ENCODE measurements at places on chromosomes 4 and X.

GRCh38 chr4:73661646-73662119 is 41.4 kb upstream of the RASSF6 start:
- no peak for DNase-seq

- DNase-seq: no peak
Observed at GRCh38 chr4:187656959-187657358, 338.6 kb upstream of the ZFP42 start.

DNA sequence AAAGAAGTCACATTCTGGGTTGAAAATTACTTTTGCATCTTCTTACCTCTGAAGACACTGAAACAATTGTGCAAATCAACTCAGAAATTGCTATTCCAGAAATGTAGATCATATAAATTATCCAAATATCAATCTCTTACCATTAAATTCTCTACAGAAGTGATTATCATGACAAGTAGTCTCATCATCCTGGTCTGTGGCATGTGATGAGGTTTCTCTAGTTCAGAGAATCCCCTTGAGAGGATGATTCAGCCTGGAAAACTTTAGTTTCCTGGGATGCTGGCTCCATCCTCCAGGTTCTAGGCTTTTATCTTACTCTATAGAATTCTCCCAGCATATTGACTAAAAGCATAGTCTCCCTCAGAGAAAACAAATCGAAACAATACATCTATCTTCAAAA is 76.2 kb upstream of the S100G start:
- no peak for DNase-seq

GRCh38 chrX:21779095-21779494 is 21.2 kb upstream of the SMPX start:
- DNase-seq: no peak

DNA sequence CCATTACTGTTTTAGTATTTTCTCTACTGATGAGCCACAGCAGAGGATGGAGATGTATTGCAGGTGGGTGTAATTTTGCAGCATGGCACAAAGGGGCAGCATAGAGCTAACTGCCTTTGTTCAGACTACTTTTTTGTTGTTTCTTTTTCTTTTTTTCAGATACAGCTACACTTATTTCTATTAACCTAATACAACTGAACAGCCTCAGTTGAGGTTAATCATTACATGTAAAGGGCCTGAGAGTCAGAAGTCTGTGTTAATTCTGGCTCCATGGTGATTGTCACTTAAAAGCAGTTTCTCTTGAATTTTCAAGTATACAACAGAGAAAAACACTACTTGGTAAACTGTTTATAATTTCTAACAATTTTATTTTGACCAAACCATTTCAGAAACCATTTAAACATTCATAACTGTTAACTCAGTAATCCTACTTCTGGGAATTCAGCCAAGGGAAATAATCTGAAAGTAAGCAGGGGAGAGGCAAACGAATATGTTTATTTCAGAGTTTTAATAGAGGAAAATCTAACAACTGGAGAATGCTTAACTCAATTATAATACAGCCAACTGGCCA is 13.9 kb upstream of the PPEF2 start:
- DNase-seq: no peak

DNA sequence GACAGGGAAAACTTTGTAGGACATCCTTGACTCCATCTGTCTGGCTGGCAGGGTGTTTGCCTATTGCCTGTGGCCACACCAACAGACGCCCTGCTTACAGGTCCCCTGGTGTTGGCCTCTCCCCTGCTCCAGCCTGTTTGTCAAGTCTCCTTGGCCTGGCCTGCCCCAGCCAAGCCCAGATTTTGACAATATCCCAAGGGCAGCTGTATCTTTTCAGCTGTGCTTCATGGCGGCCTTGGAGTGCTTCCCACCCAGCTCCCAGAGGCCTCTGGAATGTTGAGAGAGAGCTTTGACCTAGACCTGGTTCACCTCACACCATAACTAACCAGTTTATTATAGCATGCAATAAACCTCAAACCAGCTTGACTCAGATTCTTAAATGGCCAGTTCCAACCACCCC is 204.0 kb upstream of the NHS start:
- DNase-seq: no peak

GRCh38 chr4:14410516-14410915 is 591.8 kb upstream of the CPEB2 start:
- no peak for DNase-seq

GRCh38 chr4:83109480-83110222 is 4.9 kb downstream of the PLAC8 start:
- DNase-seq: peak; percentile 34

- DNase-seq: no peak
Observed at GRCh38 chrX:128309311-128309710, 257.1 kb upstream of the ACTRT1 start.

DNA sequence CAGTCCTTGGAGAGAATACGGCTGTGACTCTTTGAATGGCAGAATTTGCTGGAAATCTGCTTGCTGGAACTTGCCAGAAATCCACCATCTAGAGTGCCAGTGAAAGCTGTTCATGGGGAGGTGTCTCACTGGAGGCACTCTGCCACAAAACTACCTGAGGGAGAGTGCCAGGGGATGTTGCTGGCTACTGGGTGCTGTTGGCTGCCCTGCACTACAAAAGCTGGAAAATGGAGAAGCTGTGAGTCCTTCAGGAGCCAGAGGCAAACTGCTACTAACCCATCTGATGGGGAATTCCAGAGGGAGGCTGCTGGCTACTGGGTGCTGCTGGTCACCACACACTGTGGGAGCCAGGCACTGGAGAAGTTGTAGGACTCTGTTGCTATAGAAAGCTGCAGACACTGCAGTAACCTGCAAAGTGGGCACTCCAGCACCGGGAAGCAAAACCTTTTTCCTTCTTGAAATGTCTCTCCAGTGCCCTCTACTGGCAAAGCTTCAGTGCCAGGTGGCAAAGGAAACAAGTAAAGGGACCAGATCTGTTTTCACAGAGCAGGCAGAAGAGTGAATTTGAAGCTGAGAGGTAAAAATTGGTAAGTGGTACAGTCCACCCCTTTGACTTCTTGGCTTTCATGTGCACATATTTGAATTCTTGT is 47.8 kb upstream of the HSD17B10 start:
- peak; percentile 14 for DNase-seq

DNA sequence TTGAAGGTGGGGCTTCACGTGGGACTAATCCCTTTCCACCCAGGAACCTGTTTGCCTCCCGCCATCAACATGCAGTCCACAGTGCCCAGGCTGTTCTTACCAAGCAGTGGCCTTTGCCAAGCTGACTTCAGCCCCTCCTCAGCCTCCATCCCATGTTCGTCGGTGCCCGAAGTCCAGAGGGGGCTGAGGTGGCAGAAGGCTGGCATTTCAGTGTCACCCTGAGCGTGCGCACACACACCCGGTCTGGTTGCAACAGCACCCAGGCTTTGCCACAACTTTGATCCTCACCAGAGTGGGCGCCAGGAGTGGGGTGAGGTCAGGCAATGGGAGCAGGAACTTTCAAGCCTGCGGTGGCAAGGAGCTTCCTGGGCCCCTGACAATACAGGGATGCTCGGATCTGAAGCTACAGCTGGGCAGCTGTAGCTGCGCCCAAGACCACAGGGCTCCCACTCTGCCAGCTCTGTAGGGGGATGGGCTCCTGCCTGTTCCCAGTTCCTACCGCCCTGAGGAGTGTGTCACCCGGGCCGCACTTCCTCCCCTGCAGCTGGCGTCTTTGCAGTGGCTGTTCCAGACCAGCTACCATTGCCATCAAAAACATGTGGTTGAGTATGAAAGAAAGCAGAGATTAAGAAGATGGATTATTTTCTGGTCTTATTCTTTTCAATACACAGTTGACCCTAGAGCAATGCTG is 428.0 kb downstream of the EPHA5 start:
- DNase-seq: no peak

- no peak for DNase-seq
Observed at GRCh38 chrX:154531626-154532025, 15.0 kb downstream of the G6PD start.

- no peak for DNase-seq
Observed at GRCh38 chrX:16577483-16578029, 72.4 kb upstream of the S100G start.

DNA sequence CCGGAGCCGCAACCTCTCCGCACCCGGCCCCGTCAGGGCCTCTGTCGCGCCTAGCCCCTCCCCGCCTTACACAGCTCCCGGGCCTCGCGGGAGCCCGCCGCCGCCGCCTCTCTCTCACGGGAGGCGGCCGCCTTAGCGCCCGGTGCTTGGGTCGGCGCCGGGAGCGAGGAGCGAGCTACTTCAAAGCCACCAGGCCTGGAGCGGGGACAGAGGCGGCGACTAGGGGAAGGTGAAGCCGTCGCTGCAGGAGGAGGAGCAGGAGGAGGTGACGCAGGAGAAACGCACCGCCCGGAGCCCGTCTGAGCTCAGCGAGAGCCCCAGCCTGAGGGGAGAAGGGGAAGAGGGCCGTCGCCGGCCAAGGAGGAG is 250 bp downstream of the USP9X start:
- peak; percentile 51 for DNase-seq

GRCh38 chr4:25865586-25865985 is 2.8 kb upstream of the SEL1L3 start:
- DNase-seq: no peak

- no peak for DNase-seq
Observed at GRCh38 chrX:71515038-71515396, 17.9 kb upstream of the OGT start.

DNA sequence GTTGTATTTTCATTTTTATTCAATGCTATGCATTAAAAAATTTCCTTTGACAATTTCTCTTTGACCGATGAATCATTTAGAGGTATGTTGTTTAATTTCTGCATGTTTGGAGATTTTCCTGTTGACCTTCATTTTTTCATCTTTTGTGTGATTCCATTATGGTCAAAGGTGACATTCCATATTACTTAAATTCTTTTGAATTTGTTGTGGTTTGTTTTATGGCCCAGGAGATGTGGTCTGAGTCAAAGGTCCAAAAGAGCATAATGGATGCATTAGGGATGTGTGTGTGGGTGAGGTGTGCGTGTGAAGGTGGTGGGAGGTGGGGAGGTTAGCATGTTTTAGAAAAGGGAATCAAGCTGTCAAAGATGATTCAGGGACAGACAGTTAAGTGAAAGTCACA is 76.0 kb upstream of the GIMD1 start:
- no peak for DNase-seq

DNA sequence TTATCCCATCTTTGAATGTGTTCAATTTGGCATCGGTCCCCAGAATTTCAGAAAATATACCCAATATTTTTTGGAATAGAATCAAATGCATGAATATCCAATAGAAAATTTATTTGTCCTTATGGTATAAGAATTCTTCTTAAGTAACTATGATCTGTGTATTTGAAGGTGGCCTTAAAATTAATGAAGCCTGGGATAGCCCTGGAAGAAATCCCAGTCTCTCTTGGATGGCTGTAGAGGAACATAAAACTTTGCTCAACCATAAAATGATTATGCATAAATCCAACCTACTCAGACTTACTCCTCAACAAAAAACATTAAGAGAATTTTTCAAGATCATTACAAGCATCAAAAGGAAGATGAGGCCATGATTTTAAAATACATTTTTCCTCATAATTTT is 269.4 kb upstream of the SMIM31 start:
- no peak for DNase-seq

- DNase-seq: no peak
Observed at GRCh38 chr4:66926687-66927086, 618.6 kb downstream of the CENPC start.

DNA sequence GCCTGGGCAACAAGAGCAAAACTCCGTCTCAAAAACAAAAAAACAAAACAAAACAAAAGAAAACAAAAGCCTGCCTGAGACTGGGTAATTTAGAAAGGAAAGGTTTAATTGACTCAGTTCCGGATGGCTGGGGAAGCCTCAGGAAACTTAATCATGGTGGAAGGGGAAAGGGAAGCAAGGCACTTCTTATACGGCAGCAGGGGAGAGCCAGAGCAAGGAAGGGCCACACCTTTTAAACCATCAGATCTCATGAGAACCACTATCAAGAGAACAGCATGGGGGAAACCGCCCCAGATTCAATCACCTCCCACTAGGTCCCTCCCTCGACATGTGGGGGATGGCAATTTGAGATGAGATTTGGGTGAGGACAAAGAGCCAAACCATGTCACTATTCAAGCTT is 122.2 kb downstream of the UBE2K start:
- DNase-seq: no peak

DNA sequence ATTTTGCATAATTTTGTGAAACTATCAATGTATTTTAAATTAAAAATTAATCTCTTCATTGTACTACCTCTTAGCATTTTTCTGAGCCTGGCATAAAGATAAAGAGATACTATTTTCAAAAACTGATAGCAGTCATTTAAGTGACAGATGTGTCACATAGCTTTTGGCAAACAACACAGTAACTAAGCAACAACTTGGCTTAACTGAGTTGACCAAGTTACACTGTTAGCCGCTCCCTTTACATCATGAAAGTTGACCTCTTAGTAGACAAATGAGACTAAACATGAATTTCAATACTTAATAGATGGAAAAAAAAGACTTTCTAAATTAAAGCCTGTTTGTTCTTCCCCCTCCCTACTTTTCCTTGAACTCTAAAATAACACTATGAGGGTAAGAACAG is 62.0 kb downstream of the ATP8A1 start:
- no peak for DNase-seq

DNA sequence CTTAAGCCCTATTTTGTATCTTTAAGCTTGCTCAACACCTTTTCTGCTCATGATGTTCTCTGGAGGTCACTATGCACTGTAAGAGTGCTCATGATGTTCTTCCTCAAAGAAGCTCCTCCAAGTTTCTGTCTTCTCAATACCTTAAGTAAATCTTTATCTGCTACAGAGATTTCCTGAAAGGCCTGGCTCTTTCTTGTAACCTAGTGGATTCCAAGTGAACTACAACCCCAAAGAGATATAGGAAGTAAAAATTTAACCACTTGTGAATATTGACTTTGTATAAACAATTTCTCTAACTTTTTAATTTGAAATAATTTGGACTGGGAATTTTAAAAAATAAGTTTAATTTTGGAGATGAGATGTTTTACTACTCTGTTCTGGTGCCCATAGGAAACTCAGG is 39.3 kb upstream of the XK start:
- DNase-seq: no peak

- DNase-seq: no peak
Observed at GRCh38 chr4:88172987-88173386, 14.5 kb upstream of the ABCG2 start.

DNA sequence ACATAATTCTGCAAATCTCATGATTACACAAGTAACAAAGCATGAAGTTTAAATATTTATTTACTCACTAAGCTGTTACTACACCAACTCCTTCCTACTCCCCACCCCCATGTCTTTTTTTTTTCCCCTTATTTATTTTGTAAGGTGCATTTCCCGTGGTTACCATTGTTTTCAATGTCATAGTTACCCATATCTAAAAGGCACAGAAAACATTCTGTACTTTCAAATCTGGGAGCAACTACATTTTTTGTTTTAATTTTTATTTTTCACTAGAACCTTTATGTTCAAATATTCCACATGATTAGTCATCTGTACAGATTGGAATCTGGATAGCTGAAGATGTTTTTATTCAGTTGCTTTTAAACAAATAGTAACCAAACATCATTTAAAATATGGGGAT is 62.8 kb downstream of the PPP3CA start:
- no peak for DNase-seq

DNA sequence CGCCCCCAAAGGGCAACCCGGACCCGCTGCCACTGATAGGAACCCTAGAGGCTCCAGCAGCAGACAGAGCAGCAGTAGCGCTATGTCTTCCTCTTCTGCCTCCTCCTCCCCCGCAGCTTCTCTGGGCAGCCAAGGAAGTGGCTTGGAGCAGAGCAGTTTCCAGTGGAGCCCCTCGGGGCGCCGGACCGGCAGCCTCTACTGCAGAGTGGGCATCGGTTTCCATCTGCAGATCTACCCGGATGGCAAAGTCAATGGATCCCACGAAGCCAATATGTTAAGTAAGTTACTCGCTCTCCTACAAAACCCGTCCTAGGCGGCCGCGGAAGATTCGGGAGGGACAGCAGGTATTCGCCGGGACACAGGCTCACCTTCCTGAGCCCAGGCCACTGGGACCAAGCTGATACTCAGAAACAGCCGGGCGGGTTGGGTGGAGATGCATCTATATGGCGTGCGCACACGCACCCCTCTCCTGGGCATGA is 477 bp downstream of the FGF5 start:
- no peak for DNase-seq

All from stimulated activated CD8-positive, alpha-beta memory T cell treated with anti-CD3 and anti-CD28 coated beads, Interleukin-2, amount 100 ng/mL, for 48 hours (primary cell).